ENCODE measurements at places on chromosomes 11 and 22.

GRCh38 chr22:44648821-44649565, 53.0 kb upstream of the PRR5 start:
- DNase-seq = no peak

DNA sequence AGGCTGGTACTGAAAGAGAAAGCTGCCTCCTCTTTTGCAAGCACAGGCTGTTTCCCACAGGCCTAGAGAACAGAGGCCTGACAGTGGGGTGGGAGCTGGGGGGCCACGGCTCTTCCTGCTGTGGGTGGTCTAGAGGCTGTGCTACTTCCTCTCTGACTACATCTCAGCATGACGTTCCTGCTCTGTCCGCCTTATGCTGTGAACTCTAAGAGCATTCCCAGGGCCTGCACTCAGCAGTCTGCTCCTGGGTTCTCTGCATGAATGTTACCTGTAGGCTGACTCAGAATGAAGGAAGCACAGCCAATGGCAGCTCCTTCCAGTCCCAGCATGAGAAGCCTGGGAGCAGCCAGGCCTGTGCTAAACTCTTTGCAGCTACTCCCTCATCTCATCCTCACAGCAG, 534.3 kb downstream of the NTM start:
- DNase-seq = no peak

GRCh38 chr11:13761716-13762115, 93.2 kb downstream of the FAR1 start:
- DNase-seq = no peak

- no peak for DNase-seq
These were observed 49.4 kb upstream of the ARHGAP42 start for GRCh38 chr11:100637706-100638105.

GRCh38 chr11:115924744-115925567, 420.7 kb upstream of the CADM1 start:
- no peak for DNase-seq

DNA sequence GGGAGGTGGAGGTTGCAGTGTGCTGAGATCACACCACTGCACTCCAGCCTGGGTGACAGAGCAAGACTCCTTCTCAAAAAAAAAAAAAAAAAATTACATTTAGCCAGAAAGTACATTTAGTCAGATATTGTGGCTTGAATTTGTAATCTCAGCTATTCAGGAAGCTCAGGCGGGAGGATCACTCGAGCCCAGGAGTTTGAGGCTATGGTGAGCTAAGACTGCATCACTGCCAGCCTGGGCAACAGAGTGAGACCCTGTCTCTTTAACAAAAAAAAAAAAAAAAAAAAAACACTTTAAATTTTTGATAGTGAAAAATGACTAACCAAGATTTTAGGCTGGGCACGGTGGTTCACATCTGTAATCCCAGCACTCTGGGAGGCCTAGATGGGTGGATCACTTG, 27.3 kb downstream of the MRTFA start:
- DNase-seq = no peak

DNA sequence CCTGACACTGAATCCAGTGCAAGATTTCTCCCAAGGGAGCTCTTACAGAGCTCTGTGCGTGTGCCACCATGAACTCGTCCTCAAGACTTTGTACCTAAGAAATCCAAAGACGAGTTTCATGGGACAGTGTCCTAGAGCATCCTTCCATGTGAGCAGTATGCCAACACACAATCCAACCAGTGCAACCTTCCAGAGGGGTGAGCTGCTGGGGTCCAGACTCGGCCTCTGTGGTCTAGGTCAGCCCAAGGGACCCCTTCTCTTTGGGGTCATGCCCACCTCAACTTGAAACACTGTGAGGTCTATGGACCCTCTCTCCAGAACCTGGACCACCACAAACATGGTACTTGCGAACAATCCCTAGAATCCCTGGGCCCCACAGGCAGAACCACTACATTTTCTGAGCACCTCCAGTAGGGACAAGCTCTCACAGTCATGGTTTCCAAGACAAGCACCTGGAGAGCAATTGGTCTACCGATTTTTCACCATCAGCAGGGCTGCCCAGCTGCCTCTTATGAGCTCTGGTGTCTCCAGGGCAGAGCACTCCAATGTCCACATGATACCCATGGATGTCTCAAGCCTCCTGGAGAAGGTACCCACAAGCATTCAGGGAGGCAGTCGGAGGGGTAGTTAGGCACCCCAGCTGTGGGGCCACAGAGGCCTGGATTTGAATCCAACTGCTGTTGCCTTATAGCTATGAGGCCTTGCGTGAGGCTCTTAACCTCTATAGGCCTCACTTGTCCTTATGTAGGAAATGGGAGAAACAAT, 7.7 kb downstream of the CHST1 start:
- no peak for DNase-seq

Measured in epithelial cell of proximal tubule (primary cell).